Mammary epithelial cell (primary cell): ENCODE measurements at places on chromosomes 12 and 14. TPM values are rescaled to one million over a fixed set of nuclear protein-coding genes. Genes with fewer than 3 reads are reported as not detected.

The KRT82 gene
- total RNA-seq = not detected in 2 replicates

- no peak for DNase-seq
These were observed 16.3 kb downstream of the RIN3 start for GRCh38 chr14:92529903-92530302.

DNA sequence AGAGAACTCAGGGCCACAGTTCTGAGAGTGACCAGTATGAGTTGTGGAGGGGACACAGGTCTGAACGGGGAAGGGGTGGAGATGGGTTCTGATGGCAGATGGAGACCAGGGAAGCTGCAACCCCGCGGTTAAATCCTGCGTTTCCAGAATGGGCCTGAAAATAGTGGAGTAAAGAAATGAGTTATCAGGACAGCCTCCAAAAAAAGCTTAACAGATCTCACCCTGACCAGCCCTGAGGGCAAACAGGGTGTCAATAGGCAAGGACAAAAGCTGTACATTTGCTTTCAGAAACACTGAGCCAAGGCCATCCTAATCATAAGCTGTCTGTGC, 555 bp upstream of the RTN1 start:
- DNase-seq = no peak

DNA sequence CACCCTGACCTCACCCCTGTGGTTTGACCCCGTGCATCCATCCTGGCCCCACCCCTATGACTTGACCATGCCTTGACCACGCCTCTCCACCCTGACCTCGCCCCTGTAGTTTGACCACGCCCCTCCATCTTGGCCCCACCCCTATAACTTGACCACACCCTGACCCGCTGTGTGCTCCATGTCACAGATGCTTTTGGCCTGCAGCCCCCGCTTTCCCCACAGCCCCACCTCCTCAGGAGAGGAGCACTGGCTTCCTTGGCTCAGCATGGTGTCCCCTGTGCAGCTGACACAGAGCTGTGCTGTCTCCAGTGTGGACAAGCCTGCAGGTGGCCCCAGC, 269.9 kb upstream of the SFSWAP start:
- DNase-seq = no peak
